ENCODE measurements at places on chromosomes 6 and 20.

- DNase-seq, result no peak
Measured at GRCh38 chr20:59972037-59972801, 14.0 kb downstream of the CDH26 start.

- DNase-seq, result no peak
Measured at GRCh38 chr20:32209850-32210605, 2.3 kb downstream of the POFUT1 start.

GRCh38 chr6:25022140-25022553 lies 86.4 kb upstream of the RIPOR2 start:
- no peak for DNase-seq

- no peak for DNase-seq
Measured at GRCh38 chr6:6631053-6631452, 42.5 kb downstream of the LY86 start.

- no peak for DNase-seq
Measured at GRCh38 chr6:100506651-100507050, 41.9 kb upstream of the SIM1 start.

All from COR-L47 (cell line).